ENCODE measurements at places on chromosomes 11 and 22. TPM values are rescaled to one million over a fixed set of nuclear protein-coding genes. Genes with fewer than 3 reads are reported as not detected.

DNA sequence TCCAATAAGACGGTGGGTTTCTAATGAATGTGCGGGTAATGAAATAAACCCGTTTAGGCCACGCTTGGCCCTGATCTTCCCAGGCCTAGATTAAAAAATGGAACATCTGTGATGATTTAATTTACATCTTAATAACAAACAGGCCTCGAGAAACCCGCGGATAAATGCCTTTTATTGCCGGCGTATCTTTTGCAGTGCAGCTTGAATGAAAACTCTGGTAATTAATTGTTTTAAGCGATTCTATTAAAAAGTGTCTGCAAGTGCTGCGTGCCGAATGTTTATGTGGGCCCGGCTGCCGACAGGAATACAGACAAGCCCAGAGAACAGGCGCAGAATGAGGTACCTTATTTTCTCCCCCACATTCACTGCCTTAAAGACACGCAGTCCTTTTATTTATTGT lies 420.7 kb downstream of the MN1 start:
- no peak for DNase-seq
- H3K27ac ChIP-seq: no peak overlapping the region
- no peak overlapping the region for H3K4me3 ChIP-seq
- peaks cover 1% of the 10 kb centered on the region for H3K27me3 ChIP-seq

GRCh38 chr11:108694846-108695245 lies 30.0 kb downstream of the DDX10 start:
- H3K4me3 ChIP-seq: no peak overlapping the region
- no peaks in the 10 kb centered on the region for H3K27me3 ChIP-seq
- no peaks in the 10 kb centered on the region for H3K36me3 ChIP-seq
- no peak for DNase-seq
- H3K27ac ChIP-seq: no peak overlapping the region
- no peaks in the 10 kb centered on the region for H3K4me1 ChIP-seq

- peaks cover 10% of the 10 kb centered on the region for H3K27me3 ChIP-seq
- no peaks in the 10 kb centered on the region for H3K4me1 ChIP-seq
- no peak overlapping the region for H3K4me3 ChIP-seq
- no peak for DNase-seq
- peaks cover 9% of the 10 kb centered on the region for H3K36me3 ChIP-seq
- no peak overlapping the region for H3K27ac ChIP-seq
These were observed 20.7 kb downstream of the IFITM10 start for GRCh38 chr11:1729692-1730011.

GRCh38 chr11:47593492-47593933 lies 698 bp downstream of the C1QTNF4 start:
- peaks cover 22% of the 10 kb centered on the region for H3K27me3 ChIP-seq
- peak overlapping the region; percentile 88 for H3K4me3 ChIP-seq
- peak overlapping the region; percentile 64 for H3K27ac ChIP-seq
- peaks cover 11% of the 10 kb centered on the region for H3K36me3 ChIP-seq
- DNase-seq: no peak

GRCh38 chr11:63001456-63001855 lies 14.2 kb downstream of the SLC22A8 start:
- H3K4me1 ChIP-seq: no peaks in the 10 kb centered on the region
- no peak overlapping the region for H3K27ac ChIP-seq
- H3K4me3 ChIP-seq: no peak overlapping the region
- DNase-seq: no peak
- H3K36me3 ChIP-seq: peaks cover 22% of the 10 kb centered on the region
- H3K27me3 ChIP-seq: peaks cover 7% of the 10 kb centered on the region

GRCh38 chr11:101346591-101346990 lies 217.0 kb upstream of the PGR start:
- no peak overlapping the region for H3K27ac ChIP-seq
- no peak overlapping the region for H3K4me3 ChIP-seq
- DNase-seq: no peak
- H3K27me3 ChIP-seq: no peaks in the 10 kb centered on the region
- H3K36me3 ChIP-seq: no peaks in the 10 kb centered on the region
- peaks cover 3% of the 10 kb centered on the region for H3K4me1 ChIP-seq

- H3K27ac ChIP-seq: peak overlapping the region; percentile 58
- DNase-seq: peak; percentile 51
- H3K27me3 ChIP-seq: peaks cover 2% of the 10 kb centered on the region
- peaks cover 21% of the 10 kb centered on the region for H3K4me1 ChIP-seq
- H3K4me3 ChIP-seq: no peak overlapping the region
These were observed 8.0 kb upstream of the HTATIP2 start for GRCh38 chr11:20355221-20356219.

DNA sequence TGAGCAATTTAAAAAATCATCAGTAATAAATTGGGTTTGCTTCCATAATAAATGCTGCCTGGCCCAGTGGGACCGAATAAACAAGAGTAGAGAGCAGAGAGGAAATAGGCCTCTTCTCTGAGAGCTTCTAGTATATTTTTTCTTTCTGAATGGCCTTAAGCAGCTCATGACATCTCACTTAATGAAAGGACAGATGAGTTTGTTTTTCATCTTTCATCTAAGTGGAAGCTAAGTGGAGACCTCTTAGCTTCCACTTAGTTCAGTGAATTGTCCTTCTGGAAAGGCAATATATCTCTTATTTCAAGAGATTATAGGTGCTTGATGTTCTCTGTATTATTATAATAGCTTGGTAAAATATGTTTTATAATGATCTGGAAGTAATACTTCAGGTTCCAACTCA lies 245.9 kb upstream of the ANO3 start:
- no peak overlapping the region for H3K27ac ChIP-seq
- H3K4me3 ChIP-seq: no peak overlapping the region
- H3K27me3 ChIP-seq: no peaks in the 10 kb centered on the region
- no peak for DNase-seq
- no peaks in the 10 kb centered on the region for H3K4me1 ChIP-seq
- H3K36me3 ChIP-seq: no peaks in the 10 kb centered on the region

DNA sequence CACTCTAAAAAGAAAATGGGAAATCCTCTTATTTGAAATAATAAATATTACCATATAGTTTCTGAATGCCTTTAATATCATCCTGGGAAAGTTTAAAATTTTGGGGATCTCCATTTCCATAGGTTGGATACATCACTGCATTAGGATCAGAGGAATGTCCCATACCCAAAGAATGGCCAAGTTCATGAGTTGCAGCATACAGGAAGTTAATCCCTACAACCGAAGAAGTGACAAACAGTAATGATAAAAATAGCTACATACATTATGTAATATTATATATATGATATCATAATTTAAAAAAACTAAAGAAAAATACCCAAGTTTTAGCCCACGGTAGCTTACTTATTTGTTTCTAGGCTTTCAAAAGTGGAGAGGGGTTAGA lies 7.4 kb downstream of the MMP7 start:
- H3K36me3 ChIP-seq: no peaks in the 10 kb centered on the region
- H3K4me3 ChIP-seq: no peak overlapping the region
- H3K27me3 ChIP-seq: peaks cover 3% of the 10 kb centered on the region
- H3K27ac ChIP-seq: no peak overlapping the region
- no peak for DNase-seq

DNA sequence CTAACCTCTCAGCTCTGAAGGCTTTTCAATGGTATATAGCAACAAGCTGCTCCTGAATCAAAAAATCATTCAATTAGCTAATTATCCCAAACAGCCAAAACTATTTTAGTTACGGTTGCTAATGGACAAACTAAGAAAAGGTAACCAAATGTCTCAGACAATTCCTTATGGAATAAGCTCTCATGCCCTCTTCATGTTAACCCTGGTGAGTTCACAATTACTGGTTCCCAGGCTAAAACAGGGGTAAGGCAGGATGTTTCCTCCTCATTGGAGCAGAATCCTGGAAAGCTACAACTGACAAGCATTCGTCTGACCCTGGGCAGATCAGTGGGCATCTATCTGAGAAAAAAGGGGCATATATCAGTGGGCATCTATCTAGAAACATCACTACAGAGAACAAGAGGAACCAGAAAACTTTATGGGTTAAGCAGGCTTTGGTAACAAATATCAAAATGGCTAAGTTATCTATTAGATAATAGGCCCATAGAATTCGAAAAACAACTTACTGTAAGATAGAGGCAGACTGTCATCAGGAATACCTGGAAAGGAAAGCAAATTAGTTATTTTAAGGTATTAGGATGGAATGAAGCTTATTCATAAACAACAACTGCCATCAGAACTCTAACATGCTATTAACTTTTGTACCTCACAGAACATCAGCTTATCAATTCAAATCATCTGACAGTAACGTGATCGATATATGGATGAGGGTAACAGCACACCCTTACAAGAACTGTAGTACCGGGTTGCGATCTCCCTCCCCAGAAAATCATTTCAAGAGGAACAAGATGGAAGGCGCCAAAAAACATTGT lies 14.8 kb upstream of the WDR74 start:
- H3K36me3 ChIP-seq: peaks cover 35% of the 10 kb centered on the region
- peaks cover 17% of the 10 kb centered on the region for H3K27me3 ChIP-seq
- DNase-seq: no peak
- H3K27ac ChIP-seq: peak overlapping the region; percentile 95
- peak overlapping the region; percentile 98 for H3K4me3 ChIP-seq

- no peak overlapping the region for H3K4me3 ChIP-seq
- no peaks in the 10 kb centered on the region for H3K4me1 ChIP-seq
- DNase-seq: no peak
- peaks cover 31% of the 10 kb centered on the region for H3K36me3 ChIP-seq
These were observed 36.2 kb upstream of the TTC36 start for GRCh38 chr11:118491041-118491440.

GRCh38 chr11:125694951-125695350 lies 14.3 kb upstream of the ACRV1 start:
- no peaks in the 10 kb centered on the region for H3K36me3 ChIP-seq
- no peak overlapping the region for H3K4me3 ChIP-seq
- no peak for DNase-seq
- peaks cover 2% of the 10 kb centered on the region for H3K27me3 ChIP-seq
- no peaks in the 10 kb centered on the region for H3K4me1 ChIP-seq
- H3K27ac ChIP-seq: no peak overlapping the region

- H3K4me1 ChIP-seq: peaks cover 3% of the 10 kb centered on the region
- no peak overlapping the region for H3K4me3 ChIP-seq
- DNase-seq: no peak
- peaks cover 8% of the 10 kb centered on the region for H3K36me3 ChIP-seq
These were observed 9.7 kb upstream of the CDC42BPG start for GRCh38 chr11:64854157-64854533.

DNA sequence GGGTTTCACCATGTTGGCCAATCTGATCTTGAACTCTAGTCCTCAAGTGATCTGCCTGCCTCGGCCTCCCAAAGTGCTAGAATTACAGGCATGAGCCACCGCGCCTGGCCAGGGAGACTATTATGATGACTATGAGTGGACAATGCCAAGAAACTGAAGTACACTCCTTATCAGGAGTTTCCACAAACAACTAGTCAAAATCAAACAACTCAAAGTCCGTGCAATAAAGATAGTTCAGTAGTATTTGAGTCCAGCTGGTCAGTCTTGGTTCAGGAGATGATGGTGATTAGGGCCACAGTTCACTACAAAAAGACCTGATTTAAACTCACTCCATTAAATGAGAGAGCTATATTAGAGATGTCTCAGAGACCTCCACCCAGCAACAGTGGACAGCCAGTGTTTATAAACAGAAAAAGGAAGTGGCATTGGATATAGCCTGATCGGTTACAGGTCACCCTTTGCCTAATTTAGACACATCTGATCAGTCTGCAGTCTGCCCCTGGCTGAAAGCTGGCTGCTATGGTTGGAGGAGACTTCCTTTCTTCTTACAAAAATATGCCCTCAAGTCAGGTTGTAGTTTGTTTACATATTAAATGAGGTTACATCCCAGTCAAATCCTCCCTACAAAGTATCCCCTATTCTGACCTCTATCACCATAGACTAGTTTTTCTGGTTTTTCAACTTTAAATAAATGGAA lies 17.0 kb downstream of the CD3E start:
- peaks cover under 1% of the 10 kb centered on the region for H3K4me1 ChIP-seq
- no peak overlapping the region for H3K4me3 ChIP-seq
- no peaks in the 10 kb centered on the region for H3K27me3 ChIP-seq
- H3K36me3 ChIP-seq: no peaks in the 10 kb centered on the region
- no peak for DNase-seq

- H3K4me3 ChIP-seq: no peak overlapping the region
- H3K4me1 ChIP-seq: no peaks in the 10 kb centered on the region
- no peak for DNase-seq
- H3K36me3 ChIP-seq: no peaks in the 10 kb centered on the region
- H3K27ac ChIP-seq: no peak overlapping the region
These were observed 181.5 kb upstream of the E2F8 start for GRCh38 chr11:19422276-19422675.

The SBF2 gene
- total RNA-seq: 40.8 TPM

The CDC42EP2 gene
- 37.7 TPM for total RNA-seq

The APOC3 gene
- total RNA-seq: not detected

The LARGE2 gene
- 0.95 TPM for total RNA-seq

Data from endothelial cell (in vitro differentiated cells).